ENCODE measurements at places on chromosomes 4 and X.

- peak; percentile 53 for DNase-seq
Measured at GRCh38 chr4:124890522-124890921, 178.0 kb upstream of the ANKRD50 start.

DNA sequence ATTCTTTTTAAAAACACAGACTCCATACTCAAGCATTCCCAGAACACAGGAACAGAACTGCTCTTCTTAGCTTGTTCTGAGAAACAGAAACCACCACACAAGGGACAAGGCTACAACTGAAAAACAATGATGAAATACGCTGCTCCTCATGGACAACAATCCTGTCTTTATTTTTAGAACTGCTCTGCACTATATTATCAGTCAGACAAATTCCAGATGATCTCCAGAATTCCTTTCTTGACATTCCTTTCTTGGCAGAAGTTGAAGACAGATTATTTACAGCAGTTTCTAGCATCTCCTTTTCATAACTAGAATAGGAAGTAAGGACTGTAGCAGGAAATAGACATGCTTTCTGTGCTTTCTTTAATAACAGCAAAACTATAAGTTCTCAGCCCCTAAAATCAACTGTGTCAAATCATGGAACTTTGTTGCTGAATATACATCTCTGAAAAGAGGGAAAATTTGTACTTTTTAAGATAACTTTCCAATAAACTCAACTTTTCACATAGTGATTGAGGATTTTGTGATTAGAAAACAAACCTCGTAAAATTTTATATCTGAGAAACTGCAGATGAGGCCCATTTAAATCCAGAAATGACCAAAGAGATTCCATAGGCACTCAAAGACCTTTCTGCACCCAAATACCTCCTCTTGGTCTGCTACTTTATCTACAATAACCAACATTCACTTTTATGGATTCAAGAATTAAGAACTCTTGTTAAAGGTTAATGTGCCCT, 35.9 kb downstream of the ANTXR2 start:
- peak; percentile 90 for DNase-seq

DNA sequence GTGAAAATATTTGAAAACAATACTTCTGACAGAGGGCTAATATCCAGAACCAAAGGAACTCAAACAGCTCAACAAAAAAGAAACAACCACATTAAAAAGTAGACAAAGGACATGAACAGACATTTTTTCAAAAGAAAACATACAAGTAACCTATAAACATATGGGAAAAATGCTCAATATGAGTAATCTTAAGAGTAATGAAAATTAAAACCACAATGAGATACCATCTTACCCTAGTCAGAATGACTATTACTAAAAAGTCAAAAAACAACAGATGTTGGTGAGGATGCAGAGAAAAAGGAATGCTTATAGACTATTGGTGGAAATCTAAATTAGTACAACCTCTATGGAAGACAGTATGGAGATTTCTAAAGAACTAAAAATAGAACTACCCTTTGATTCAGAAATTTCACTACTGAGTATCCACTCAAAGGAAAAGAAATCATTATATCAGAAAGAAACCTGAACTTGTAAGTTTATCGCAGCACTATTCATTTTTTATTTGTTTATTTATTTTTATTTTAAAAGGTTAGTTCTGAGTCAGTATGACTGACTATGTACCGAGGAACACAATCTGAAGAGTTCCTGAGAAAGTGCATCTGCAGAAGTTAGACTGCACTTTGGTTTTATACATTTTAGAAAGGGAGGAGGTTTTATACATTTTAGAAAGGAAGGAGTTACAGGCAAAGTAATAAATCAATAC, 231.3 kb downstream of the INPP4B start:
- DNase-seq, result peak; percentile 56

- peak; percentile 0 for DNase-seq
Measured at GRCh38 chrX:119942831-119943184, 743 bp downstream of the NKAP start.

DNA sequence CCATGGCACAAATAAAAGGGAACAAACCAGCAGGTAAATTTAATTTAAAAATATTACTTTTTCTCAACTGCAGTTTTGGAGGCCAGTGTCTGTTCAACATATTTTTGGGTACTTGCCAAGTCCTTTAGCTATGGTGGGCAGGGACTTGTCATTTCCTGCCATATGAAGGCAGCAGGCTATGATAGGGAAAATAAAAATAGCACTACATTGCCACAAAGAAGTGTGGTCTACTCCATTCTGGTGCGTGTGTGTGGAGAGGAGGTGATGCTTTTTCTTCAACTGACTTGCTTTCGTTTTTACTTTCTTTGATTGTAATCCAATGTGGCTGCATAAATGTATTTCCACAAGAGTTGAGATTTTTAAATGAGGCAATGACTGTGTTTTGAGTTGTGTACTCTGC, 17.2 kb downstream of the GPR174 start:
- DNase-seq, result peak; percentile 0

Measured in fibroblast of skin of right biceps (primary cell).